CMK (cell line): ENCODE measurements at places on chromosomes 1 and 21.

DNA sequence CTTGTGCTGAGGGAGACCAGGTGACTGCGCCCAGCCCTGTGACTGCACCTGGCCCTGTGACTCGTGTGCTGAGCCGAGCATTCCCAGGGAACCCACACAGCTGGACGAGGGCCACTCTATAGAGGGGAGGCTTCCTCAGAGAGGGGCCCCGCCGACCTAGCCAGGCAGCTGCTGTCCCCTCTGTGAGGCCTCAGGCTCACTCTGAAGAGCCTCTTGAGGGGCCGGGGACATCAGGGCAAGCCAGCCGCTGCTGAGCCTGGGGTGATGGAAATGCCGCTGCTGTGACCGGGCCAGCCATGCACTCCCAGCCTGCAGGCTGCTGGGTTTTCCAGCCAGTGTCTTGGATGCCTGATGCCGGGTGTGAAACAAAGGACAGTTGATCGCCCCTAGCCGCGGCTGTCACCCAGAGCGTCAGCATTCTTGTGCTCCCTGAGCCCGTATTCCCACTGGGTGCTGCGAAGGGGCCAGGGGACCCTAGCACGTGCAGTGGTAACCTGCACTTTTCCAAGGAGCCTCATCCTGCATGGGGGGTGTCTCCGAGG lies 17.5 kb downstream of the PFKL start:
- no peak for DNase-seq

DNA sequence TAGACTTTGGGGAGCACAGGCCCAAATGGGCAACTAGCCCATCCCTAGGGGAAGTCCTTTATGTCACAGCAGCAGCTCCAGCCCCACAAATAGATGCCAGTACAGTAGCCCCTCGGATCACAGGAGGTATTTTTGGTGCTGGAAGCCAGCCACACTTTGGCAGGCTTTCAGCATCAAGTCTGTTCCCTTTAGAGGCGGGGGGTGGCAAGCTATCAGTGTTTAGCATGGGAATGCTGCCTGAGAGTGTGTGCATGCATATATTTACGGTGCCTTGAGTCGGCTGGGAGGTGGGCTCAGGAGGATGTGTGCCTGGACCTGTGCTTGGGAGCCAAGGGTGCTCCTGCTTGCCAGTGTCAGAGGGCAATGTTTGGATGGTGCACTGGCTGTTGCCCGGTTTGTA lies 3.5 kb upstream of the PLXNA2 start:
- DNase-seq = no peak

- DNase-seq = no peak
Observed at GRCh38 chr1:53621144-53621543, 117.8 kb downstream of the GLIS1 start.

- DNase-seq = peak; percentile 8
Observed at GRCh38 chr1:182995894-182996293, 27.3 kb upstream of the LAMC1 start.

- peak; percentile 36 for DNase-seq
Observed at GRCh38 chr21:39040494-39041110, 142.6 kb downstream of the PSMG1 start.

- no peak for DNase-seq
Observed at GRCh38 chr1:158583962-158584361, 4.3 kb upstream of the OR10X1 start.

DNA sequence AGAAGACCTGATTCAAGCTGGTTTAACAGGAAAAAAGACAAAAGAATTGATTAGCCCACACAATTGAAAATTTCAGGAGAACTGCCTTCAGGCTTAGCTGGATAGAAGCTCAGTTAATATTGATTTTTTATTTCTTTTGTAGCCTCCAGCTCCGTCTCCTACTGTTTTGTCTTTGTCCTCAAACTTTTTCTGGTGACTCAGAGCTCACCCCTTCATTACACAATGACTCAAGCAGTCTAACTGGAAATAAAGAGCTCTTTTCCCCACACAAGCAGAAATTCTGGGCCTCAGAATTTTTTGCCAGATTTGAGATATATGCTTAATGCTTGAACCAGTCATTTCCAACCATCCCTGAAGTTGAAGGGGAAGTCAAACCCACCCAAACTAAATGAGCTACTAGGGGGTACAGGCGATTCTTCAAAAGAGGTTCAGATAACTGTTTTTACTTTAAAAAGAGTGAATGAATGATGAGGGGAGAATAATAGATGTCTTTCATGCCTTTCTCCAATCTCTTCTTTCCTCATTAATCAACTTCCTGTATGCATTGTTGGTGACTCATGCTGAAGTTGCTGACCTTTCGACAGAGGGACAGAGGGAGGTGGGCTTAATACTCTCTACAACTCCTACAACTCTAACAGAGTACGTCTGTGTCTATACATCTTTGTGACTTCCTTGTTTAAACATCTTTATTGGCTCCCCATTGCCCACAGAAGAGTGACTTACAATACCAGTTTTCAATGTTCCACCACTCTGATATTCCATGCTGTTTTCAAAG lies 6.2 kb upstream of the ACP6 start:
- DNase-seq = no peak

DNA sequence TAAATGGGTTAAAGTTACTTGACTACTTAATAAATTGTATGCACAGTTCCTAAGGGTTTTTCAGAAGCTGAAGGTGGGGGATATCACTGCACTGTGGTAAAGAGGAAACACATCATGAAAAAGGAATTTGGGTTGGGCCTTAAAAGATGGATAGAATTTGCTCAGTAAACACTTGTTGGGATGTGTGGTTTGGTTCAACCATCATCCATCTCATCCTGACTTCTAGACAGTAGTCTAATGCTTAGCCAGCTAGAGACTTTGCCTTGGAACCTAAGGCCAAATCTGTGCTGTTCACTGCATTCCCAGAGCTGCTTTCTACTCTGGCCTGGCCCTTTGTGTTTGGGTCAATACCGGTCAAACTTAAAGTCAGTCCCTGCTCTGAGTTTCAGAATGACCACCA lies 30.6 kb downstream of the LY9 start:
- DNase-seq = no peak

GRCh38 chr1:167210966-167211674 lies 9.6 kb upstream of the POU2F1 start:
- DNase-seq = no peak

GRCh38 chr1:201696217-201696761 lies 132.7 kb upstream of the IPO9 start:
- DNase-seq = no peak

- no peak for DNase-seq
Observed at GRCh38 chr1:174000371-174000770, 21.8 kb downstream of the RC3H1 start.

DNA sequence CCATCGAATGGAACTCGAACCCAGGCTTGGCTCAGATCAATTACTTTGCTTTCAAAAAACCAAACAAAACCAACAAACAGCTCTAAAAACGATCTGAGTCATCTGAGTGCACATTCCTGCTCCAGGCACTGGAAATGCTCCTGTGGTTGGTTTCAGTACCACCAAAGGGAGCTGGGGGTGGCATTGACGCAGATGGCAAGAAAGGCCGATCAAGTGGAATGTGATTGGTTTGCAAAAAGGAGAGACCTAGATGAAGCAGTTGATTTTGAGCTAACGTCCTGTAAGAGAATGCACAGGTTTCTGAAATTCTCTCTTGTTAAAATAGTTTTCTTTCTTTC lies 39.5 kb downstream of the PIK3CD start:
- no peak for DNase-seq

GRCh38 chr1:86423873-86424272 lies at the start of gene CLCA2:
Gene CLCA2, plus strand, starts transcription at chr1:86424171. Its CDS starts 77 bp downstream, at chr1:86424248.
- DNase-seq = no peak

- DNase-seq = no peak
Observed at GRCh38 chr1:226754793-226755533, 15.9 kb upstream of the ITPKB start.

- no peak for DNase-seq
Observed at GRCh38 chr1:184553845-184554244, 167.0 kb downstream of the C1orf21 start.

DNA sequence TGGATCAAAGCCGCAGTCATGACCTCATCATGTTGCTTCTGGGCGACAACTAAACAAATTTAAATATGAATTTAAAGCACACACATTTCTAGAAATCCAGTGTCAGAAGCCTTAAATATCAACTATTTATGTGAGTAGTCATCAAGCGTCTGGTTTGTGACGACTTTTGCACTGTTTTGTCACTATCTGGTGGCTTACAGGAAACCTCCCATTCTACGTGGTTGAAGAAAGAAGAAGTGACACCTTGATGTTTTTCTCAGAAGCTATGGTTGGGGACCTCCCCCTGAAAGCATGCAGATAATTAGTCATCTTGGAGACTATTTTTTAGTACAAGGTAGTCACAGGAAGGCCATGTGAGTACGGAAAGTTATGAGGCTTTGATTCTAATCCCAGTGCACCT lies 58.5 kb downstream of the TENT5C start:
- DNase-seq = no peak

DNA sequence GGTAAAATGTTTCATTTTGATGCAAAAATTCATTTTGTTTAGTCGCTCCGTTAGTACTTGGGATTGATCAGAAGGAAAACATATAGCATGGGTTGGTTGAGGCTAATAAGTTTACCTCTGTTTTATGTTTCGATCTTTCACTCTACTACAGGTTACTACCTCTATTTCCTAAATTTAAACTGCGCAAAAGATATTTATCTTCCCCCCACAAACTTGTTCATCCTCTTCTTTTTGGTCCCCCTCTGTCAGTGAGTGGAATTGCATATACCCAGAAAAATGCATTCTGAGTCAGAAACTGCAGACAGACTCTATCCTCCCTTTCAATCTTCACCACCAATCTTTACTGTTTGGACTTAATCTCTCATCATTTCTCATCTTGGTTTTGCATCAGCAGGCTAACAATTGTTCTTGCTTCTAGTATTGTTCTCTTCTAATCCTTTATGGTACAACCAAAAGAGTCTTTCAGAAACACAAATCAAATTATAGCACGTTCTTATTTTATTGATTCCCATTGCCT lies 316.0 kb upstream of the ADGRL4 start:
- no peak for DNase-seq

- DNase-seq = no peak
Observed at GRCh38 chr1:107010582-107010981, 45.9 kb upstream of the PRMT6 start.
